ENCODE measurements at places on chromosomes 16 and 17.

- no peak for DNase-seq
These were observed 52.7 kb downstream of the ZNF18 start for GRCh38 chr17:11944587-11944986.

DNA sequence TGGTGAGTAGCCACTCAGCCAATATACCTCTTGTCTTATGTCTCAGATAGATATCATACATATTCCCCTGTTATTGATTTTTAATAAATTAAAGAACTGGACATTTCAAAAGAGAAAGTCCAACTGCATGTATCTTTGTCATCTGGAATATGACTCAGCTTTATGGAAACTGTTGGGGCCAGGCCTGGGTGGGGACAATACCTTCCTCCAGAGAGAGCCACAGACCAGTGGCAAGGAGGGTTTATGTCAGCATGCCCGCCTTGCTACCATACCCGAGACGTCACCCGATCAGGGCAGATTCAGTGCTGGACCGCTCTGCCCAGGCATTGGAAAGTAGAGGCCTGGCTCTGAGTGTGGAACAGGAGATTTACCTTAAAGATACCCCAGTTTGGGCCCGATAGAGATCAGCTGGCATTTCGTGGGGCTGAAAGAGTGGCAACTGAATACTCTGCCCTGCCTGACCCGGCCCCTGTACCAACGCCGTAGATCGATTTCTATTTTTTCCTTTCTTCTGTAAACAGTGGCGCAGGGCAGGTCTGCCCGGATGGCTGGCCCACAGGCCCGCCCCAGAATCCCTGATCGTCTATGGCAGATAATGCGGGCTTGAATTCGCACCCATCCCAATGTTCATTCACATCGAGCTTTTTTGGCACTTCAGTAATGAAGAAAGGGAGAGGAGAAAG, 158.6 kb downstream of the SALL1 start:
- DNase-seq: no peak

- no peak for DNase-seq
These were observed 23.6 kb downstream of the CFAP20 start for GRCh38 chr16:58105631-58106030.

- no peak for DNase-seq
These were observed 3.7 kb downstream of the SPPL2C start for GRCh38 chr17:45848405-45848804.

- peak; percentile 25 for DNase-seq
These were observed 25.9 kb downstream of the RNF43 start for GRCh38 chr17:58391302-58391984.

GRCh38 chr16:69345923-69346322, 5.7 kb downstream of the TMED6 start:
- DNase-seq: no peak

DNA sequence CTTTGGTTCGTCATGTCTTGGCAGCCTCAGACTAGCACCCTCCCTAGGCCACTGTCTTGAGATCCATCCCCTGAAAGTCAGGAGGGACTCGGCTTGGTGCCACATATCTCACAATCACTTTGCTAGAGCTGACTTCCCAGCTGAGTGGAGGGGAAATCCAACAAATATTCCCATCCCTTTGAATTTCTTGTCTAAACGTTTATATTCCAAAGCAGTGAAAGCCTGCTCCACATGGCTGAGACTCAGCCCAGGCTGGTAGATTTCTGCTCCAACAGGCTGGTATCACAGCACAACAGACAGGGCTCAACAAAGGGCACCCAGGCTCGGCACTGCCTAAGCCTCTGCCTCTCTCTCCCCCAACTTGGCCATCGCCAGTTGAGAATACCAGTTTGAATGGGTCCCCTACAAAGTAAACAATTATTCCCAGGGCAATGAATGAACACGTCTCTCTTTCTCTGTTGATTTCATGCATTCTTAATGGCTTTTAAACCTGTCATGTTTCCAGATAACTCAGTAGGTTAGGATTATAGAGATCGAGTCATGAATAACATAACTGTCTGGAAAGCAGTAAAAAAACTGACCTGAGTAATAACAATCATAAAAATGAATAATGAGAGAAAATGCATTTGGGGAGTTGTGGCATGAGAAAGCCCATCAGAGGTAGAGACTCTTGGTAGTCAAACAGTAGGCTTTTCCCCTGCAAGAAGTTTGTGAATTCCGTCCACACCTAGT, 1.0 kb downstream of the KRT13 start:
- peak; percentile 25 for DNase-seq

Measured in fibroblast of the aortic adventitia (primary cell).